Stimulated activated CD4-positive, alpha-beta T cell treated with anti-CD3 and anti-CD28 coated beads, Interleukin-1b, Interleukin-23, amount 100 ng/mL, for 1 hour (primary cell): ENCODE measurements at places on chromosomes 3 and 15.

- DNase-seq: no peak
Measured at GRCh38 chr3:111159391-111159790, 87.8 kb downstream of the NECTIN3 start.

DNA sequence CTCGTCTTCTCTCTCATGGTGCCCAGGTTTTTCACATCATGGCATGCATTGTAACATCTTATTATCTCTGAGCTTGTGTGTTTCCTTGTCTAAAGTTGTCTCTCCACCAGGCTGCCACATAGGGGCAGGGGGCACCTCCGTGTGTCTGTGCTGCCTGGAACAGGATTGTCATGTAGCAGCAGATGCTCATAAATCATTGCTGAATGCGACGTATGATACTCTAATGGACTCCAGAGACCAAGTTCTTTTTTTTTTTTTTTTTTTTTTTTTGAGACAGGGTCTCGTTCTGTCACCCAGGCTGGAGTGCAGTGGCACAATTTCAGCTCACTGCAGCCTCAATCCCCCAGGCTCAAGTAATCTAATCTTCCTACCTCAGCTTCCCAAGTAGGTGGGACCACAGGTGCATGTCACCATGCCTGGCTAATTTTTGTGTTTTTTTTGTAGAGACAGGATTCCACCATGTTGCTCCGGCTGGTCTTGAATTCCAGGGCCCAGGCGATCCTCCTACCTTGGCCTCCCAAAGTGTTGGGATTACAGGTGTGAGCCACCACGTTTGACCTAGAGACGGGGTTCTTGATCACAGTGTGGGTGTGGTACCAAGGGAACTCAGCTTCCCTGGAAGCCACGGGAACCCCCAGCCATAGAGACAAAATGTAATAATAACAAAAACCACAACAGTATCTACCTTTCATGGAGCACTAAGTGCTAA is 4.7 kb upstream of the DNASE1L3 start:
- no peak for DNase-seq

GRCh38 chr3:172877011-172877410 is 126.5 kb downstream of the ECT2 start:
- no peak for DNase-seq

DNA sequence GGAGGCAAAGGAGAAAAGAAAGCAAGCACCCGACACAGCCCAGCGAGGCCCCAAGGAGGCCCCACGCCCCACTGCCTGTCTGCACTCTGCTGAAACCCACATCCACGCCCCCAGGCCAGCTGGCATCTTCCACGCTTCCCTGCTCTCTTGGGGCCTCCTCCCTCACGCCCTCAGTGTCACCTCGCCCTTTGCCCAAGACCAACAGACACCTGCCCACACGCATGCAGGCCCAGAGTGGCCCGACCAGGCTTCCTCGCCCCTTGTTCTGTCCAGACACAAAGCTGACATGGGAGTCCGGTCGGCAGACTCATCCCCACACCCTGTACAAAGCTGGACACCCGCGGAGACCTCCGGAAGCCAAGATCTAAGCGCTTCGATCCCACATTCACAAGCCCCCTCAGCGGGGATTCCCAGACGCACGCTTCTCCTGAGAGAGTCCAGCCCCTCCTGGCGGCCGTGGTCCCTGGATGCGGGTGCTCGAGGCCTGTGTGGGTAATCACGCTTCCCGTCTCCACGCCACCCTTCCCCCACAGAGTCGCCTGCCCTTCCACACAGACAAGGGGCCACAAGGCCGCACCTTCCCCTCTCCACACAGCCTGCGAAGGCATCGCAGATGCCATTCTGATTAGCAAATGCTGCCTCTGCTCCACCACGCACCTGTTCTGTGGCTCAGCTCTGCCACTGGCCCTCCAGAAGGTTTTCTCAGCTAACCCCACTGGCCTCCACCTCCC is 176.6 kb downstream of the XXYLT1 start:
- no peak for DNase-seq

- DNase-seq: no peak
Measured at GRCh38 chr3:127589600-127590281, 792 bp downstream of the TPRA1 start.

DNA sequence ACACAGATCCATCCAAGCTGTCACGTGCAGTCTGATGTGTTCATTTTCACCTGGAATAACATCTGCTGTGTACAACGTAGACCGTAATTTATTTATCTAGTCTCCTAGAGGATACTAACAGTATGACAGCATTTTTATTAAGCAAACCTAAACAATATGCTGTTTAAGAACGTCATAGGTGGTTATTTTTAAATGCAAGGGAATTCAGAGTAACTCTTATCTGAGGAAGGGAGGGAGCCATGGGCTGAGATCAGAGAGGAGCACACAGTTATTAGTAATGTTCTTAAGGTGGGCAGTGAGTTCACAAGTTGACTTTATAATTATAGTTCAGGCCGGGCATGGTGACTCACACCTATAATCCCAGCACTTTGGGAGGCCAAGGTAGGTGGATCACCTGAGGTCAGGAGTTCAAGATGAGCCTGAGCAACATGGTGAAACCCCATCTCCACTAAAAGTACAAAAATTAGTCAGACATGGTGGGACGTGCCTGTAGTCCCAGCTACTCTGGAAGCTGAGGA is 193.6 kb downstream of the UACA start:
- DNase-seq: no peak

GRCh38 chr15:49135911-49136310 is 19.5 kb downstream of the COPS2 start:
- no peak for DNase-seq

GRCh38 chr3:176097027-176097426 is 1100.3 kb downstream of the TBL1XR1 start:
- DNase-seq: no peak

- no peak for DNase-seq
Measured at GRCh38 chr15:53320816-53321215, 438.6 kb downstream of the WDR72 start.

- DNase-seq: no peak
Measured at GRCh38 chr3:31157047-31157694, 262.7 kb upstream of the GADL1 start.

- DNase-seq: no peak
Measured at GRCh38 chr3:5348229-5348902, 160.9 kb downstream of the EDEM1 start.
